NCI-H1092 treated with DMSO at 0.1 percent for 48 hours (cell line): ENCODE measurements at places on chromosomes 6 and 20.

DNA sequence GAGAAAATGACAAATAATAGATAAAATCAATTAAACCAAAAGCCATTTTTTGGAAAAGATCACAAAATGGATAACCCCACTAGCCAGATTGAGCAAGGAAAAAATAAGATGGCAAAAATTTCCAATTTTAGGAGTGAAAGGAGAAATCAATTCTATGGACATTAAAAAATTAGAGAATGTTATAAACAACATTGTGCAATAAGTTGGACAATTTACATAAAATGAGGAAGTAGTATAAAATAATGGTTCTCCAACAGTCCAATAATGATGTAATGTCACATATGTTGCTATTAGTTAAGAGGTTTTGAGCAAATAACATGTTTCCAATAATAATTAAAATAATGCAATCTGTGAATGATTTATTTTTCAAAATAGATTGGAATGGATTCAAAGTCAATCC lies 3.1 kb upstream of the SNAP91 start:
- no peak for DNase-seq

- no peak for DNase-seq
These were observed 102.6 kb downstream of the SNAP25 start for GRCh38 chr20:10321138-10321717.

GRCh38 chr6:2433711-2434110 lies 188.3 kb upstream of the GMDS start:
- DNase-seq = no peak

GRCh38 chr20:57272883-57273535 lies 6.6 kb upstream of the BMP7 start:
- DNase-seq = no peak

DNA sequence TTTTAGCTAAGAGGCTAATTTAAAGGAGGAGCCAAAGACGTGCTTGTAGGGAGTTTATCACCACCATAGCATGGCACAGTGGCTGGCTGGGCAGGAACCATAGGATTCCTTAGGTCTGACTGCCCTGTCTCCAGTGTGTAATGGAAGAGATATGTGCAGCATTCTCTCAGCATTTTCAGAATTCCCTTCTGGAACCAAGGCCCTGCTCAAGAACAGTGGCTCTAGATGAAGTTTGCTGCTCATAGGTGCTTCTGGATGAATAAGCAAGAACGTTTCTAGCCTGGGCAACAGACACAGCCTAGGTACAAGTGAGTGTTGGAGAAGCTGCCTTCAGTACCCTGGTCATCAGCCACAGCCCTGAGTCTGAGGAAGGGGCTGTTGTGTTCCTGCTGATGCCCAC lies 69.1 kb downstream of the LCA5 start:
- DNase-seq = no peak

DNA sequence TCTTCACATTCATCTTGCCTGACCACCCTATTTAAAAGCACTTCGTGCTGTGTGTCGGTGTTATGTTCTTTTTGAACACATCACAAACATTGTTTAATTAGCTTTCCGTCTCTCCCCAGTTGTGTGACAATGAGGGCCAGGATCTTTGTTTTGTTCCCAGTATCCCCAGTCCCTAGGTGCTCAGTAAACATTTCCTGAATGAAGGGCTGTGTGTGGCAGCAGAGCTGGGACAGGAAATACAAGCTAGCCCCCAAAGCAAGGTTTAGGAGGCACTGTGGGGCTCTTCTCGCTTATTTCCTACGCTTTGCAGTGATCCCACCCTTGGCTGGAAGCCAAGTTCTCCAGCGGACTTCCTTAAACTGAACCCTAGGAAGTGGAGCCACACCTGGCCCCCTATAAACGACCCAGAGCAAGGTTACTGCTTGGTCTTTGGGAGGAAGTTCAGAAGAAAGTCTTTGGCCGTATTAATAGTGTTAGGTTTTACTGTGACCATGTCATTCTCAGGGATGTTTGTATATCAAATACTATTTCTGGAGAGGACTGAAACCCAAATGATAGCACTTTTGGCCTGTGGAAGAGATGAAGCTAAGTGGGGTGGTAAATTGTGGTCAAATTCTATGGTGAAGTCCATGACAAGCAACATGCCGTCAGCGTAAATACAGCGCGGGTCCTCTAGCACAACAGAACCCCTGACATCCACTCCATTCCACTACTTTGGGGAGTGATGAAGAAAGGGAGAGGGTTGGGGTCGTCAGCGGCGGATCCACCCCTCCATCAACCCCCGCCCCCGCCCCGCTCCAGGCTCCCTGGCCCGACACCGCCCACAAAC lies 570 bp upstream of the FANCE start:
- DNase-seq = no peak

GRCh38 chr6:16089232-16090062 lies 39.4 kb upstream of the MYLIP start:
- DNase-seq = no peak
